ENCODE measurements at places on chromosomes 1 and 21.

DNA sequence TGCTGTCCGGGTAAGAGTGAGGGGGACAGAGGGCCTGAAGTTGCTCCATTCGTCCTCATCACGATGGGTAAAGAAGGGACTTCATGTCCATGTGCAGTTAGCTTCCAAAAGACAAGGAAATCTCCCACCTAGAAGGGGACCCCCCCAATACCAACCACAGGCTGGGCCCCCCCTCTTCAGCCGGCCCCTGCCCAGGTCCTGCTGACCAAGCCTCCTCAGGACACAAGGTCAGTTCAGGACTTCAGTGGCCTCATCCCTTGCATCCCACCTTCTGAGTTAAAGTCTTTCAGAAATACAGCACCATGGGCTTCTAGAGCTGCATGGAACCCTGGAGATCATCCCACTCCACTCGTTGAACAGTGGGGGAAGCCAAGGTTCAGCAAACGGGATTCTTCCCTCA, 115.4 kb upstream of the ERG start:
- no peak for DNase-seq

DNA sequence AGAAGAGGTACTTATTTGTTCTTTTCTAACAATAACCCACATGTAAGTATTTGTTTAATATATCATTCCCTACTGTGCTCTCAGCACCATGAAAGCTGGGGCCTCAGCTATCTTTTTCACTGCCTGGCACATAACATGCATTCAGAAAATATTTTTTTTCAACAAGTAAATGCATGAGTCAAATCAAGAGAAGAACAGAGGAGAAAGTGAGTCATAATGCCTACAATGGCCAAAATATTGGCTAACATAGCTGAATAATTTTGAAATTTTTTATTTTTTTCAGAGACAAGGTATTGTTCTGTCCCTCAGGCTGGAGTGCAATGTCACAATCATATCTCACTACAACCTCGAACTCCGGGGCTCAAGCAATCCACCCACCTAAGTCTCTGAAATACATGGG, 252.2 kb upstream of the ADAMTS5 start:
- DNase-seq: no peak

- DNase-seq: no peak
Observed at GRCh38 chr1:203390298-203390697, 39.4 kb upstream of the FMOD start.

DNA sequence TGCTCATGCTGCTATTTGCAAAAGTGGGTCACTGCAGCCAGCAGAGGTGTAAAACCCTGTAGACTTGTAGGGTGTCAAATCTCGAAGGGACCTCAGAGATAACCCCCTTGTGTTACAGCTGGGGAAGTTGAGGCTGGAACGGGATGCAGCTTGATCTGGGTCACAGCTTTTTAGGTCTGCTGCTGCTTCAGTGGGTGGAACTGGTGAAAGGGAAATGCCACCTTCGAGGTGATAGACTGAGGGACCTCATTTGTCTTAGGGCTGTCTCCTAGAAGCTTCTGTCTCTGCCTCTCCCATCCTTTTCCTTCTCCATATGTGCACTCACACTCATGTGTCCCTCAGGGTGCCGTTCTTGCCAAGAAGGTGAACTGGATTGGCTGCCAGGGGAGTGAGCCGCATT, 35.4 kb downstream of the QSOX1 start:
- DNase-seq: peak; percentile 24

GRCh38 chr1:107934578-107934977, 30.4 kb downstream of the VAV3 start:
- DNase-seq: no peak

GRCh38 chr1:42877380-42877779, 31.0 kb downstream of the ZNF691 start:
- no peak for DNase-seq

DNA sequence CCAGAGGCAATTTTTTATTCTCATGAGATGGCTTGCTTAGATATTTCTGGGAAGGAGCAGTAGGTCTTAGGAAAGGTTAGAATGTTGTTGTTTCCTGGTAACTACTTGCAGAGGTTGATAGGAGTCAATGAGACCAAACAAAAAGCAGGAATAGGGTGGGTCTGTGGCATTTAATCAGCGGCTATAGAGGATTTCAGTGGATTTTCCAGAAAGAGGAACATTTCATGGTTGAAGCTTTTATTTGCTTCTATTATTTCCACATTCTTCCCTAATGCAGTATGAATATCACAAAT, 111.3 kb upstream of the PALMD start:
- DNase-seq: no peak

GRCh38 chr1:29466258-29466657, 229.9 kb downstream of the PTPRU start:
- DNase-seq: no peak

DNA sequence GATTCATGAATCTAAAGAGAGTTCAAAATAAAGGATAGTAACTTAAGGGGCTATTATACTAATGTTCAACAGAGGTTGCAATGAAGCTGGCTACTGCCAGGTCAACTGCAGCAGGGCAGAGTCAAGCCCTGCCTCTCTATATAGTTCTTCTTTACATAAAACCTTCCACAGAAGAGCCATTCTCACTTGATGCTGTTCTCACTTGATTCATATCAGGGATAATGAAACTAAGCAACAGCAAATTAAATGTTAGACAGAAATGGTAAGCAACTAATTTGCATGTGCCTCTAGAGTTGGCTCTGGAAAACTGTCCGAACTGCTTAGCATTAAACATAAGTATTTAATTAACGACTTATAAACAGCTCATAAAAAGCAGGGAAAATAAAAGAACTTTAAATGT, 17.4 kb downstream of the CCSAP start:
- no peak for DNase-seq

DNA sequence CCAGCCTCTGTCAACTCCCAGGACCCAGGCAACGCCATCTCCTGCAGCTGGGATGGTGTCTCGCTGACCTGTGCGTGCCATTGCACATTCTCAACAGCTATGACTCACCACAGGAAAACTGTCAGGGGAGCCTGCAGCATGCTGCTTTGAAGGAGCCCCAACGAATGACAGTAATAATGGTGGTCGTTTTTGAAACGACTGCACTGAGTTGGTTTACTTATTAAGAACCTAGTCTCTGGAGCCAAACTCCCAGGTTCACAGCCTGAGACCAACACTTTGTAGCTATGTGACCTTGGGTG, 21.6 kb downstream of the TCEA3 start:
- DNase-seq: no peak

DNA sequence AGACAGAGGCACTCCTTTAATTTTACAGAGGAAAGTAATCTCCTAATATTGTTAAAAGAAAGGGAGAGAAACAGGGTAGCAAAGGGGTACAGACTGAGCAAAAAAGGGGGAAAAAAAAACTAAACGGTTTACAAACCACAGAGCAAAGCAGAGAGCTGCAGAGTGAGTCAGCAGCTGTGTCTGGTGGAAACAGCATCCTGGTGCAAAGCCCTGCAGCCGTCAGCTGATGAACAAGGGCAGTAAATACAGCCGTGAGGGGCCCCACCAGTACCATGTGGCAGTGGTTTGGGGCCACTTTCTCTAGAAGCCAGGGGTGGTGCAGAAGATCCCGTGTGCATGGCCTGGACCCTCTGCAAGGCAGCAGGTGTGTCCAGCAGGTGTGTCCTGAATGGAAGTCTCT, 111.3 kb downstream of the ERG start:
- no peak for DNase-seq

GRCh38 chr1:161872506-161872905, 106.4 kb downstream of the ATF6 start:
- DNase-seq: no peak

DNA sequence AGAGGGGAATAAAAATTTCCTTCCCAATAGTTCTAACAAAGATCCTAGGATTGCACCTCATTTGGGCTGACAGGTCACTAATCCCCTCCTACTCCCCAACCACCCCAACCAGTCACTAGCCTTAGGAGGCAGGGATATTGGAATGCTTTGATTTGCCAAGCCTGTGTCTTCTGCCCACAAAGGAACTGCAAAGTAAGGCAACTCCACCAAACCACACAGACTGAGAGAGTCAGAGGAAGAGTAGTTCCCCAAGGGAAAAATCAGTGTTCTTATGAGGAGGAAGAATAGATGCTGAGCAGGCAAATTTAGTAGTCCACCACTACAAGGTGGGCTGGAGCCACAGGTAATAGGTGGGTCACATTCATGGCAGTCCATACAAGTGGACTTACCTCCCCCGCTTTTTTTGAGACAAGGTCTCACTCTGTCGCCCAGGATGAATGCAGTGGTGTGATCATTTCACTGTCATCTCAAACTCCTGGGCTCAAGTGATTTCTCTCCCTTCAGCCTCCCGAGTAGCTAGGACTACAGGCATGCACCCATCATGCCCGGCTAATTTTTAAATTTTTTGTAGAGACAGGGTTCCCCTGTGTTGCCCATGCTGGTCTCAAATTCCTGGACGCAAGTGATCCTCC, 3.7 kb upstream of the TMEM39B start:
- DNase-seq: no peak

DNA sequence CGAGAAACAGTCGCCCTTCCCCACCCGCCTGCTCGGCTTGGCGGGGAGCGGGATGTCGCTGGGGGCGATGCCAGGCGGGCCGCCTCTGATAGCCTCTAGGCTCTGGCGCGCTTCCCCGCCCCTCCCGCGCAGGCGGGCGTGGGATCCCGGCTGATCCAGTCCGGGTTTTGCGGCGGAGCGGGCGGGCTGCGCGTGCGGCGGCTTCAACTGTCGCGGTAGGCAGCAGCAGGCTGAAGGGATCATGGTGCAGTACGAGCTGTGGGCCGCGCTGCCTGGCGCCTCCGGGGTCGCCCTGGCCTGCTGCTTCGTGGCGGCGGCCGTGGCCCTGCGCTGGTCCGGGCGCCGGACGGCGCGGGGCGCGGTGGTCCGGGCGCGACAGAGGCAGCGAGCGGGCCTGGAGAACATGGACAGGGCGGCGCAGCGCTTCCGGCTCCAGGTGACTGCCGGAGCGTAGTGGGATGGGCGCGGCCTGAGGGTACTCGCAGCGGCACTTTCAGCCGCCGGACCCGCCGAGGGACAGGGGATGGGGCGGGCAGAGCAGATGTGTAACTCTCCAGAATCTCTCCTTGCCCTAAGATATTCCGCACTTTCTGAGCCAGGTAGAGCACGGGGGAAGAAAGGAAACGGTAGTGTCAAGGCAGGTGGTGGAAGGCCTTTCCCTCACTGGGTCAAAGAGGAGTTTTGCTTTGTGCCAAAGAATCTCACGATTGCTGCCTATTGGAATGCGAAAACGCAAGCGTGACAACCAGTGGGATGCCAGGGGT, at the start of gene FAAH:
Gene FAAH (plus strand): TSS at position 210 of the 764 bp plus-strand sequence. CDS start 32 bp downstream, at position 242.
- peak; percentile 24 for DNase-seq

GRCh38 chr21:29433366-29434059, 134.8 kb downstream of the BACH1 start:
- no peak for DNase-seq

- no peak for DNase-seq
Observed at GRCh38 chr1:193241132-193241827, 54.9 kb upstream of the B3GALT2 start.

Measured in effector memory CD8-positive, alpha-beta T cell (primary cell).